ENCODE measurements at places on chromosomes 3 and 15.

DNA sequence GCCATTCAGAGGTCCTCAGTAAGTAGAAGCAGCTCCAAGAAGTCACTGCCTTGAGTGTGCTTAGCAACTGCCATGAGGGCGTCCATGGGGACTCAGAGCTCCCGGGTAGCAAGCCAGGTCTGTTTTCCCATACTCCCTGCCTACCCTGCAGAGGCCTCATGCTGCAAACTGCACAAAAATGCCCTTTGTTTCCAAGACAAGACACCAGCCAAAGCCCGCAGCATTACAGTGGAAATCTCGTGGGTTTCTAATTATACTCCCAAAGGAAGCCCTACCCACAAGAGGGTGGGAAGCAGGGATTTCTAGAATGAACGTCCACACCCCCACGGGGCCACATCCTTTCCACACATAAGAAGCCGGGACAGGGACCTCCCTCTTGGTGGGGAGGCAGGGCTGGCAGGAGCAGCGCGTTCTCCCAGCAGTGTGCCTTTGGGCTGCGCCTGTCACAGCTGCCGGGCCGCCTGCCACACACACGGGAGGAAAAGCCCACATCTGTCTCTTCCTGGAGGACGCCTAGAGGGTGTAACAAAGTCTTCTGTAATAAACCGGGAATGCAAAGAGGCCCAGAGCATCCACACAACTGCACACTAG is 31.1 kb downstream of the FAM174B start:
- DNase-seq, result no peak

- no peak for DNase-seq
These were observed 26.8 kb upstream of the RPL29 start for GRCh38 chr3:52022323-52023100.

- DNase-seq, result no peak
These were observed 230.2 kb upstream of the EIF1B start for GRCh38 chr3:40079203-40079846.

- no peak for DNase-seq
These were observed 24.1 kb upstream of the ZKSCAN7 start for GRCh38 chr3:44530911-44531310.

GRCh38 chr3:86968244-86968932 is 22.6 kb downstream of the VGLL3 start:
- no peak for DNase-seq

GRCh38 chr3:160618363-160618762 is 53.0 kb upstream of the KPNA4 start:
- DNase-seq, result no peak
